Mucosa of gallbladder (tissue), 1 donor: ENCODE measurements at places on chromosomes 7 and 10.
A peak's percentile ranks its signal among the peaks of the same experiment; 100 is the strongest.

GRCh38 chr7:70612811-70613210, 519.1 kb upstream of the GALNT17 start:
- DNase-seq, result no peak

GRCh38 chr10:42754155-42755027, 28.2 kb upstream of the BMS1 start:
- DNase-seq, result no peak

DNA sequence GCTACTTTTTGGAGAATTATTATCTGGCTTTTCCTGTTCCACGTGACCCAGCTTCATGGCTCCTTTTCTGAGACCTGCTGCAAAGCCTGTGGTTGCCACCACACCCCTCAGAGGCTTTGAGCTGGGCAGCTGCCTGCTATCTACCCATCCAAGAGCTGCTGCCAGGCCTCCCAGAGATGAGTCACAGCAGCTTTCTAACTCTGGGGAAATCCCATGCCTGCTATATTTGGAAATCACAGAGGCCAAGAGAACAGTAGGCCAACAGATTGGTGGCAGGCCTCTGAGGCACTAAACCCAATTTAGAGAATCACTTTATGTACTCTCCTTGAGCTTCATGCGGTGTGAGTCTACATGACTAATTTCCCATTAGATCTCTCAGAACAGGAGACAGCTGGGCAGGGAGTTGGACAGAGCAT, 35.2 kb downstream of the SGCE start:
- DNase-seq, result peak; percentile 73

DNA sequence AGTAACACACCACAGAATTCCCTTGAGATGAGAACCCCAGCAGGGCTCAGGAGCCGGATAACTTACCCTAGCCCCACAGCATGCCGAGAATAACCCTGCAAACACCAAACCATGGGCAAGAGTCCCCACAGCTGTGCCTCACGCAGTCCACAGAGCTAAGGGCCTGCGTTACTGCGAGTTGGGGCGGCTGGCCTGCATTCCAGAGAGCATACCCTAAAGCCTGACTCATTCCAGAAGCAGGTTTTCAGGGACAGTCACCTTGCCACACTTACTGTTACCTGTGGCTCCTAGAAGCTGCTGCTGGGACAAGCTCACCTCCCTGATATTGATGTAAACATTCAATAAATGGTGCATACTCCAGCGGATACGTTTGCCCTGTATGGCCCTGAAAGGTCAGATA, 18.6 kb downstream of the FGFR2 start:
- DNase-seq, result no peak

DNA sequence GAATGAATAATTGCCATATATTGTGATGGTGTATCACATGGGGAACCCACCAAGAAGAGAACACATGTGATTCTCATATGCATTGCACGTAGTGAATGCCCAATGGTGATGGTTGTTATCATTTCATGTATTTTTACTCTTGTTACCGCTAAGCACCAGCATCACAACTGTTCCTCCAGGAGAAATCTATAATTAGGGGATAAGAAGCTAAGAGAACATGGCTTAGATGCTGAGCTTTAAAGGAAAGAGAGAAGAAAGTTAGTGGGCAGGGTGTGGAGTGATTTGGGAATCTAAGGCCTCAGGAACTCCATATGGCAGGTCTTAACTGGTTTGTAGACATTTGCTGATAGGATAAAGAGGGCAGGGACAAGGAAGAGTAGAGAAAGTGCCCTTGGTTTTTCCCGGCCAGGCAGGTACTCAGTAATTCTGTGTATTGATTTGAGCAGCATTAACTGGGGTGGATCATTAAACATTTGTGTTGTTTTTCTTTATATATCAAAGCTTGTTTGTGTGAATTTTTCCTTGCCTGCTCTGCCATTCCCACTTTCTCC, 145.9 kb downstream of the LRRC4 start:
- no peak for DNase-seq

GRCh38 chr10:71395621-71396020, 1.1 kb upstream of the CDH23 start:
- no peak for DNase-seq

DNA sequence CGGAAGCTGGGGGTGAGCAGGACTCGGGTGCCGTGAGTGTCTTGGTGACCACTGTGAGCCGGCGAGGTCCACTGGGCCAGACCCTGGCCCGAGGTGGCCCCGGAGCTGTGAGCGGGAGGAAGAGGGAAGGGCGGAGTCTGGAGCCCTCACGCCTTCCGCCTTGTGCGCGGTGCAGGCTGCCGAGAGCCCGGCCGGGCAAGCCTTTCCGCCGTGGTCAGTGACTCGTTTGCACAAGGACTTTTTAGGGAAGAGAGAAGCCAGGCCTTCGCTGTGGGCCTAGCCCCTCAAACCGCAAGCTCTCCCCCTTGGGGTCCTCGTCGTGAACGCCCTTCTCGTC, 40.9 kb upstream of the ZNF32 start:
- DNase-seq, result peak; percentile 66

- DNase-seq, result no peak
Observed at GRCh38 chr10:44977287-44978212, 1.1 kb downstream of the DEPP1 start.

GRCh38 chr7:41536873-41537665, 165.8 kb downstream of the INHBA start:
- DNase-seq, result no peak

DNA sequence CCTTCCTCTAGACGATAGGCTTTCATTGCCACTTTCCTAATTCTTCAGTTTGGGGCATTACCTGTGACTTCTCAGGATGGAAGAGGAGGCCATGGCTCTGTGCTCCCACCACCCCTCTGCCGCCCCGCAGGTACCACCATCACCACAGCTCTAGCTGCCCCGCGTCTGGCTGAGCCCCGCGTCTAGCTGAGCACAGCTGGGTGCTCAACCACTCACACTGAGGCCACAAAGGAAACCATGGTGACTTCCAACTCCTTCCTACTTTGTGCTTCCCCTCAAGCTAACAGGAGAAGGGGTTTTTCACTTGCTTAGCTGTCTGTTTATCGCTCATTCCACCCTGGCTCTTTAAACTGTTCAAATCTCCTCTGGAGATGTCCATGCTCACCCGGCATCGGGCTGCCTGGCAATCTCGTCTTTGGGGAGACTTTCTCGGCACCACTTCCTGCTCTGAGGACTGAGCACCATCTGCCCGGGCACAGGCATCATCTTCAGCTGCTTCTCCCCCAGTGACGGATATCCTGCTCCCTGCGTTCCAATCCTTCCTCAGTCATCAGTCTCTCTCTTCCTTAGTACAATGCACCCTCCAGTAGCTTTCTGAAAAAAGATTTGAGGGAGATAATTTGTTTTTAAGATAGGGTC, 59.4 kb downstream of the MAD1L1 start:
- DNase-seq, result no peak

DNA sequence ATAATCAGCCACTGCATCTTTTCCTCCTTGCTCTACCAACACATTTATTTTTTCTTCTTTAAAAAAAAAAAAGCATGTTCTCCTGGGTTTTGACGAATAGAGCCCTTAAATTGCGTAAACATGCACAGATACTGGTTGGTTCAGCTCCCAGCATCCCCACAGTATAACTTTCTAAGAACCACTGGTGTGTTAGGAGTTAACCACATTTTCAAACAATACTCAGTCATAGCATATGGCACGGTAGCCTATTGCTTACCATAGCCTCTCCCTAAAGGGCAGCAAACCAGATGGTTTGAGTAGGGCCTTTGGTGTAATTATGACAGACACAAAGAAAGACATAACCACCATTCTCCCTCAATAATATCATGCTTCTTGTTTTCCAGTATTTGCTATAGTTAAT, 145.0 kb downstream of the LRRC4 start:
- DNase-seq, result no peak

DNA sequence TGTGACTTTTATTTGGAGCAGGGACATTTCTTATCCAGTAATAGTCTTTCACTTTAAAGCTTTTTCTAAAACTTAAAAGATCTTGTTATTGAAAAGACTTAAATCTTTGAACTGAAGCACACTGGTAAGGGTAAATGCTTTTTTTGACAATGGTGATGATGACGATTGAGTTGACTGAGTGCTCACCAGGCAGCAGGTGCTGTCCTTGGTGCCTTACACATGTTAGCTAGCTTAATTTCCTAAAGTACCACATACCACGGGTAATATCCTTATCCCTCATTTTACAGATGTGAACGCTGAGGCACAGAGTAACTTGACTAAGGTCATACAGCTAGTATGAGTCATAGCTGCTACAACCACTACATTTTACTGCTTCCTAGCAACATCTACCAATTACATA, 200.0 kb downstream of the XPNPEP1 start:
- DNase-seq, result no peak

- no peak for DNase-seq
Observed at GRCh38 chr7:15252181-15252580, 309.6 kb downstream of the AGMO start.

DNA sequence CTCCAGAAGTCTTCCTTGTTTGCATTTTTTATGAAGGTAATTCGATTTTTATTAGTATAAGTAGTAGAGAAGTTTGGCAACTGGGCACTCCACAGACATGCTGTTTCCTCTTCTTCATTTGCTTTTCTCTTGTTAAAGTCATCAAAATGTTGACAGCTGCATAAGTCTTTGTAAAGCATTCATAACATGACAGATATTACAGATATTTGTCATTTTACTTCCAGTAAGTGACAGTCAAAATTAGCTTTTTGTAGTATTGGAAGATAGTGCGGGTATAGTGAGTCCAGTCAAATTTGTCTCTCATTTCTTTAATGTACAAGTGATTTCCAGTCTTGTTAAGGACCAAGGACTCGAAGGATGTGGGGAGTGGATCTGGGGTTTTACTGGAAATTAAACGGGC, 247.1 kb downstream of the LRMDA start:
- no peak for DNase-seq

- peak; percentile 43 for DNase-seq
Observed at GRCh38 chr10:49592726-49593563, 17.2 kb upstream of the SLC18A3 start.

DNA sequence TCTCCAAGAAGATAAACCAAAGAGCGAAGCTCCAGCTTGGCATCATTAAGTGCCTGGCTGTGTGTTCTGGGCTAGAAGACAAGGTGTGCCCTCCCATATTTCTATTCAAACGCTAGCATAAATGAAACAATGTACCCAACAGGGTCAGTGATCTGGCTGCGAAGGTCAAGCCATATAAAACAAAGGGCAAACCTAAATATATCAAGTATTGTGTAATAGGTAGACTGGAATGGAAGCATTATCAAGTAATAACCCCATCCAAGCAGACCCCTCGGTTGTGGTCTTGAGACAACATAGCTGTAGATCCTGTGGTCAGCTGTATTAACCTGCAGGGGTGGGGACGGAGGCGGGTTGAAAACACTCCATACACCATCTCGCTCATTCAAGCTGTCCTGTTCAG, 31.6 kb upstream of the TNKS2 start:
- no peak for DNase-seq

DNA sequence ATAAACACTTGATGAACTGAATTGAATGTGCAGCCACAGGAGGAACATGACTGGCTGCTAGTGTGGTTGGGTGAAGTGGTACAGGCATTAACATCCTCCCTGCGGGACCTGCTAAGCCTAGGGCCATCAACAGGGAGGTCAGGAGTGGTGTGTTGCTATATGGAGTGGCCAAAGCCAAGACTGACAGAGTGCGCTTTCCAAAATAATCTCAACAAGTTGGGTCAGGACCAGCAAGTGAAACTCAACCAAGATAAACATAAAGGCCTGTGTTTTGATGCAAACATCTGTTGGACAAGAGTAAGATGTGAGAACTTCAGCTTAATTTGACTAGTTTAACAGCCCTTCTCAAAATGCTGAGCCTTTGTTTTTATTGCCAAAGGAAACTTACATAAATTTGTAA, 97.7 kb downstream of the WDFY4 start:
- DNase-seq, result no peak

DNA sequence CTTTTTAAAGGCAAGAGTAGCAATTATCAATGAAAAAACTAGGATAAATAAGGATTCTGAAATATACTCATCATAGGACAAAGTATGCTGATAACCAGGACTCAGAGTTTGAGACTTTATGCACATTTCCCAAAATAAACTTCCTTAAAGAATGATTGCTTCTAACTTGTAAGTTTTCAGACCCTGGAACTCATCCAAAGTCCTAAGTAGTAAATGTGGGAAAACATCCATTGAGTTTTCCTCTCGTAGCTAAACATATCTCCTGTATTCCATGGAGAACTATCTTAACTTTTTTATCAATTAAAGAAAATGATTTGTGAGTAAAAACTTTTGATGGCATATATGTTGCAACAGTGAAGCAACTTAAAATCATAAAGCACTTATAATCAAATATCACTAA, 285.2 kb upstream of the KLF6 start:
- no peak for DNase-seq

- no peak for DNase-seq
Observed at GRCh38 chr10:4080225-4080805, 295.3 kb upstream of the KLF6 start.

- no peak for DNase-seq
Observed at GRCh38 chr7:97973206-97973658, 16.8 kb downstream of the OCM2 start.

GRCh38 chr10:89042562-89042961, 52.0 kb downstream of the FAS start:
- DNase-seq, result no peak

DNA sequence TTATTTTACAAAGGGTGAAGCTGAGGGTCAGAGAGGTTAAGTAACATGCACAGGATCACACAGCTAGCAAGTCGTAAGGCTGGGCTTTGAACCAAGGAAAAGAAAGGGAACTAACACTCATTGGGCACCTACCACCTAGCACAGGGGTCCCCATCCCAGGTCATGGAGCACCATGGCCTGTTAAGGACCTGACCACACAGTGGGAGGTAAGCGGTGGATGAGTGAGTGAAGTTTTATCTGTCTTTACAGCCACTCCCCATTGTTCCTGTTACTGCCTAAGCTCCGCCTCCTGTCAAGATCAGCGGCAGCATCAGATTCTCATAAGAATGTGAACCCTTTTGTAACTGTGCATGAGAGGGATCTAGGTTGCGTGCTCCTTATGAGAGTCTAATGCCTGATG, 222.8 kb downstream of the RAB11FIP2 start:
- DNase-seq, result no peak

- no peak for DNase-seq
Observed at GRCh38 chr7:123809471-123809870, 35.5 kb upstream of the HYAL4 start.

GRCh38 chr10:131337741-131338140, 26.2 kb upstream of the TCERG1L start:
- no peak for DNase-seq

DNA sequence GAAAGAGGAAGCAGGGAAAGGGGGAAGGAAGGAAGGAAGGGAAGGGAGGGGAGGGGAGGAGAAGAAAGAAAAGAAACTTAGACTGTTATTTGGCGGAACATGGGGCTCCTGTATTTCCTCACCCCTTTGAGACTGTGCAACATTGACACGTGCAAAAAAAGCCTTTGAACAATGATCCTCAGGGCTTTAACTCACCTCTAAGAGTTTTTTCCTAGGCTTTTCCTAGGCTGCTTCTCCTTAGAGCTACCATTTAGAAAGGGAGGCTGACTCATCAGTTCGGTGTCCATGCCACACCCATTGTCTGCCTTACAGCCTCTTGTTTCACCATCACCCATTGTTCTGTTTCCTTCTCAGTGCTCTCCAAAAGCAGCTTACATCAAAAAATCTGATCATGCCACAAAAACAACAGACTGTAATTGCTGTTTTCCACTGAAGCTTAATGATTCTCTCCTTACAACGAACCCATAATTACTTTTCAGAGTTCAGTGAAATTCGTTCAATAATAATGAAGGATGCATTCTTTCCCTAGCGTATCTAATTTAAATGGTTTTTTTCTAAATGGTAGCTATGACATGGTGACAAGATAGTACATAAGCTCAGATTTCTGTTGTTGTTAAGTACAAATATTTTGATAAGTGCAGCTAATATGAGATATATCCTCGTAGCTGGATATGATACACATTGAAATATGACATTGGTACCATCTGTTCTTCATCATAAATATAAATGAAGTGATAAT, 90.8 kb downstream of the PRLHR start:
- no peak for DNase-seq
